ENCODE measurements at places on chromosomes 13 and 19.
A peak's percentile ranks its signal among the peaks of the same experiment; 100 is the strongest.

GRCh38 chr19:28554321-28555091 is 658.4 kb downstream of the UQCRFS1 start:
- DNase-seq, result no peak

GRCh38 chr13:113736258-113736731 is 22.7 kb upstream of the TMEM255B start:
- no peak for DNase-seq

GRCh38 chr13:35531526-35531925 is 55.0 kb upstream of the MAB21L1 start:
- no peak for DNase-seq

- DNase-seq, result peak; percentile 4
These were observed 60.1 kb upstream of the AKAP11 start for GRCh38 chr13:42211704-42212464.

DNA sequence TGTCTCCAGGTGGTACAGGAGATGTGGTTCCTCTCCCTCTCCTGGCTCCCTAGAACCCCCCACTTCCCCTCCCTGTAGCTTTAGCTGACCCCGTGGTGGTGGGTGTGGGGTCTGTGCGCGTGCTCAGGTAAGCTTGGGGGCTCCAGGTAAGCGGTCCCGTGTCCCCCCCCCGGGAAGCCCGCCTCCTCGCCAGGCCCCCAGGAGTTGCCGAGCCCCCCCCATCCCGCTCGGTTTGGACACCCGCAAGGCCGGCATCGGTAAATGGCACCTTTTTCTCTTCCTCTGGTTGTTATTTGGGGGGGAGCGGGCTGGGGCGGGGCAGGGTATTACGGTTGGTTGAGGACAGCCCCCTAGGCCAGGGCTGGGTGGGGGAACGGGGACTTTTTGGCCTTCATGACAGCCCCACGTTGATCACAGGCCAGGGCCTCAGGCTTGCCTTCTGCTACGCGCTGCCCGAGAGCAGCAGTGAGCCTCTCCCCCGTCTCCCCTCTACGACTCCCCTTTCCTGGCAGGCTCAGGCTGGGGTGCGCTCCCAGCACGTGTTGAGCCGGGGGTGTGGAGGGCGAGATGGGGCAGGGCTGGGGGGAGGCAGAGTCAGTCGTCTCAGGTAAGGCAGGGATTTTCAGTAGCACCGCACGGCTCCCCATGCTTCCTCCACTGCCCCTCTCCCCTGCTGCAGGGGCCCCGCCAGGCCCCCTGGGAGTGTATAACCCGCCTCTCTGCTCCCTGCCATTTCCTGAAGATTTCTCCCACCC is 10.7 kb upstream of the LIN7B start:
- no peak for DNase-seq

DNA sequence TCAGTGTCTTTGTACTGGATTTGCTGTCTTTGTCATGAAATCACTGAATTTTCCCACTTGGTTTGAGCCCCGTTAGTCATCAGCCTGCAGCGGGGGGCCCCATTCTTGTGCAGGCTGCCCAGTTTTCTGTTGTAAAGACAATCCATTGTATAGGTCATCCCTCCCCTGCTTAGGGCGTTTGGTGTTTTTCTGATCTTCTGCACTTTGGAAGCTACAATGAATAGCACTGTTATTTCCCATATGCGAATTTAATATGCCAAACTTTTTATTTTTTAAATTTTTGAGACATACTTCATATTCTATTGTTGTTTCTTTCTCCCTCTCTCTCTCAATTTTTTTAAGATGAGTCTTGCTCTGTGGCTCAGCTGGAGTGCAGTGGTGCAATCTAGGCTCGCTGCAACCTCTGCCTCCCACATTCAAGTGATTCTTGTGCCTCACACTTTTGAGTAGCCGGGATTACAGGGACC is 9.0 kb downstream of the SLC27A1 start:
- DNase-seq, result no peak

- no peak for DNase-seq
These were observed 4.9 kb downstream of the ZNF506 start for GRCh38 chr19:19816679-19817078.

DNA sequence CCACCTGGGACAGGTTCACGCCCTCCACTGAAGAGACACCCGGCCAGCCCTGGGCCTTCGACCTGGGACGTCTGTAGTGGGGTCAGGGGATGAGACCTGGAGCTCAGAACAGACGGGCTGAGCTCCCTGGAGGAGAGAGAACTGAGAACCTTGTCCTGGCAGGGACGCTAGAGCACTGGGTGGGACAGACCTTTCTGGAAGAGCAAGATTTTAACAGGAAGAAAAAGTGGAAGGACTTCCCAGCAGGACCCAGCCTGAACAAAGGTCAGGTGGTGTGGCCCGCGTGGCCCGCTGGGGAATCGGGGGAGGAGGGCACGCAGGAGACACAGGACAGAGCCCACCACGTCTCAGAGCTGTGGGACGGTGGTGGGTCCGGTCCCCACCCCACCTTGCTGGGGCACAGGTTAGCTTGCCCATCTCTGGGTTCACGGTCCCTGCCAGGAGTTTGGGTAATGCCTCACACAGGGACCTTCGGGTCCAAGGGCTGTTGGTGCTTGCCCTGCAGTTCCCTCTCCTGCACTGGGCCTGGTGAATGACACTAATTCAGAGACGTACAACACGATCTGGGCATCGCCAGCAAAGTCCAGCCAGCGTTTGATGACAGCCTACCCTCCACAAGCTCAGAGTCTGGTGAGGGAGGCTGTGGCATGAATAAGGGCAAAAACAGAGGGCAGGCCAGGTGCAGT is 1.2 kb upstream of the EFNA2 start:
- DNase-seq, result no peak

- no peak for DNase-seq
These were observed at the start of gene LAIR2 for GRCh38 chr19:54502518-54503048. TSS of gene LAIR2 (plus strand) at chr19:54502831. CDS start at chr19:54502919, 88 bp downstream.

DNA sequence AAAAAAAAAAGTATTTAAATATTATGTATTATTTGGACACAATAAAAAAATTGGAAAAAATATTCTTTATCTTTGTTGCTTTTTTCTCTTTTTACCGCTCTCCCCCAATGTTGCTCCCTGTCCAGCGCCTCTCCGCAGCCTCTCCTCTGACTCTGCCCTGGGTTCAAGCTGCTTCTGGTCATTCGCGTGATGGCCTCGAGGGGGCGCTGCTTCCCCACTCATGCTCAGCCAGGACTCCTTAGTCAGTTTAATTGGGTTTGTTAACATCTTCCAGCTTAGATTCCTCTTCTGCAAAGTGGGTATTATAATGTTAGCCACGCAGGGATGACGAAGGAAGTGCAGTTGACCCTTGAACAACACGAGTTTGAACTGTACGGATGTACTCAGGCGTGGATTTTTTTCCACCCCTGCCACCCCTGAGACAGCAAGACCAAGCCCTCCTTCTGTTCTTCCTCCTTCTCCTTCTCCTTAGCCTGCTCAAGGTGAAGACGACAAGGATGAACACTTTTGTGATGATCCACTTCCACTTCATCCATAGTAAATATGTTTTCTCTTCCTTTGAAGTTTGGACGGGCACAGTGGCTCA is 4.9 kb upstream of the NWD1 start:
- peak; percentile 80 for DNase-seq
